ENCODE measurements at places on chromosomes 3 and 15.

- no peak for DNase-seq
Observed at GRCh38 chr15:38299216-38299615, 46.6 kb downstream of the SPRED1 start.

DNA sequence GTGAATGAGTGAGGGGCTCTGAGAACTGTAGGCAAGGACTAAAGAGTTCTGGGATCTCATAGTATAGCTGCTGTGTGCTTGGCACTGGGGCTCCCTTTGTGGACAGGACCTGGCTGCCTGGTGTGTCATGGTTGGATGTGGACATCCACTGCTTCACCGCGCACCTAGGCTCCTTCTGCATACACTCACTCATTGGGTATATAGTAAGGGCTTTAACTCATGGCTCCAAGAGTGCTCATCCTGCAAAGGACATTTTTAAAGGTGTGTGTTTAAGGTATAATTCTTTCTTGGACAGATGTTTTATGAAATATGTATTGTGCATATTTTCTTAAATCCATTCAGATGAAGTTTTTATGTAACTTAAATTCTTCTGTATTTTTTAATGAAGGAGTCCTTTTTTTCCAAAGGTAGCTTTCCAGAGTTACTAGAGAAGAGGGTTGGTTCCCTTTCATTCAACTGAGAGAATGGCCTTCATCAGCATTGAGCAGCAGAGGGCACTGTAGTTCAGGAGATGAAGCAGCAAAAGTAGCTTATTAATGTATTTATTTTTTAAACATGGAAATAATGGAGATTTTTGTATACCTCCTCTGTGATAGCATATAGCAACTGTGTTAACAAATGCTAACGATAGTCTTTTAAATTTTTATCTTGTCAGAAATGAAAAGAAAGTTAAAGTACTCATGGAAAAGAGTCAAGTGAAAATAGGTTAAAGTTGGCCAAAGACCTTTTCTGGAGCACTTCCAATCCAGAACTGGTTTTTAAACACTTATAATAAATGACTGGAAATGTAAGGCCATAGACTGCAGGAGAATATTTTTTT, 25.2 kb downstream of the OXNAD1 start:
- DNase-seq: no peak

DNA sequence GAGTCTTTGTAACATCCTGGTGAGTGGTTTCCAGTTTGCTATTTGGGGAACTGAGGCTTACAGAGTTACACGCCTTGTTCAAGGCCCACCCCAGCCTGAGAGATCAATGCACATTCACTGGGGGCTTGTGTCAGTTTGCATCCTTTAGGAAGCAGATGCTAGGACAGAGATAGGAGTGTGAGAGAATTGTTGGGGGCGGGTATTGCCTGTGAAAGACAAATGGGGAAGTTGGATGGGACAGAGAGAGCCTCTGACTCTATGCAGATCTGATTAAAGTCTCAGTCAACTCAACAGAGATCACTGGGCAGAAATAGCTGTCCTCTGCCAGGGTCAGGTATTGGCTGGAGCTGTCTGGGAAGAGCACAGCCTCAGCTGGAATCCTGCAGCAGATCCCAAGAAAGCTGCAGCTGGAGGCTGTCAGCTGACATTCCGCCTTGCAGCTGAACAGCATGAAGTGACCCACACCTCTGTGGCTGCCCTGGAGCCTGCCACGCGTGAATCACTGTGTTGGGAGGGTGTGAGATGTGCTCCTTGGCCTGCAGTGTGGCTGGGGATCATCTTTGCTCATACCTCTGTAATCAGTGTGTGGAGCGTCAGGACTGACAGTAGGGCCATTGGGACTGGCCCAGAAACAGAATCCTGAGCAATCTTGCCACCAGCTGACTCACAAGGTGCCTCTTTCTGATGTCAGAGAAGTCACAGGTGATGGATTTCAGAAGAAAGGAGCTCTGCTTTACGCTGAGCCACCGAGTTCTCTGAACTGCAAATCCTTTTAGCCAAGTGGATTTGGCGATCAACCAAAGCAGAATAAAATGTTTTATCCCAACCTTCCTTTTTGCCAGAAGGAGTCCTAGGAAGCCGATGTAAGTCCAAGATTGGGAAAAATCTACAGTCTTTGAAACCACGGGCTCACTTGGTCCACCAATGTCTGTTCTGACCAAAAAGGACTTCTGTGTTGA, 284.1 kb upstream of the LRRFIP2 start:
- no peak for DNase-seq

DNA sequence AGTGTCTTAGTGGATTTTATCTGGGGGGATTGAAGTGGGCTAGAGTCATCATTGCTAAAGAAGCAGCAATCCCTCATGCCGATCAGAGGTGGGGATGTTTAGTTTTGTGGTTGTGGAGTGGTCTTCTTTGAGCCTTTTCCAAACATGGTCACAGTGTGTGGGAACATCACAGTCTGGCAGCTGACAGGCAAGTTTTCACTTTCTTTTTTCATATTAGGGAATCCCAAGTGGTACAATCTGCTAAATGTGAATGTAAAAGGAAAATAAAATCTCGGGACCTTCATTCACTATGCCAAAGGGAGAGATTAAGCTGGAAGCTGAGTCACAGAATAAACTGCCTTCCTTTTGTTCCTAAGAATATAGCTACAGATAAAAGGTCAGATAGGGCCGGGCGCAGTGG, 10.4 kb upstream of the CX3CR1 start:
- DNase-seq: no peak

- no peak for DNase-seq
Observed at GRCh38 chr3:175399156-175399840, 540.2 kb downstream of the NAALADL2 start.

DNA sequence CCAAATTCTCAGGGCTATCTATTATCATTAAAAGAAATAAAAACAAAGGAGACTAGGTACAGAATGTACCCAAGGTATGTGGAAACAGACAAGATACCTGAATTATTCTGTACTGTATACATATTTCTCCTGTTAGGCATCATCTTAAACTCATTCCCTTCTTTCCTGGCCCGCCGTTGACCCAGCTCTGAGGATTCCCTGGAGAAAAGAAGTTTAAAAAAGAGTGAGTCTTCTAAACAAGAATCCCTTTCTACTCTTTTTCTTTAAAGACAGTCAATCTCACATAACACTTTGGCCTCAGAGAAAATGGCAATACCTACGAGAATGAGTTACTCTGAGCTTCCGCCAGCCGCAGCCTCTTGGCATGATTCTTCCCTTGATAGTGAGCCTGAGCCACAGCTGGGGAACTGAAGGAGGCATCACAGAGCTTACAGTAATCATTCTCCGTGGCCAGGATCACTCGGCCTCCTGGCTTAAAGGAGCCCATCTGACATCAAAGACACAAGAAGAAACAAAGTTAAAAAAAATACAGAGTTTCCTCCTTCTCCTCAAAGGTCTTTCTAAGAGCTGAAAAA, 44.2 kb downstream of the ZMAT3 start:
- no peak for DNase-seq

Data from frontal cortex (tissue), 4 donors.